Activated naive CD4-positive, alpha-beta T cell (primary cell): ENCODE measurements at places on chromosomes 12 and 14.

- no peak for DNase-seq
Measured at GRCh38 chr12:54296393-54297099, 4.3 kb downstream of the NFE2 start.

GRCh38 chr14:20684662-20685456 is 499 bp downstream of the RNASE4 start:
- no peak for DNase-seq

- no peak for DNase-seq
Measured at GRCh38 chr12:94329366-94329765, 130.3 kb downstream of the CEP83 start.

- DNase-seq: no peak
Measured at GRCh38 chr12:11904124-11904523, 166.6 kb upstream of the BCL2L14 start.
